Mucosa of gallbladder (tissue), 1 donor: ENCODE measurements at places on chromosomes 2 and 18. TPM values are rescaled to one million over a fixed set of nuclear protein-coding genes. Genes with fewer than 3 reads are reported as not detected.

- DNase-seq, result no peak
These were observed 384.8 kb downstream of the GALR1 start for GRCh38 chr18:77634494-77634893.

DNA sequence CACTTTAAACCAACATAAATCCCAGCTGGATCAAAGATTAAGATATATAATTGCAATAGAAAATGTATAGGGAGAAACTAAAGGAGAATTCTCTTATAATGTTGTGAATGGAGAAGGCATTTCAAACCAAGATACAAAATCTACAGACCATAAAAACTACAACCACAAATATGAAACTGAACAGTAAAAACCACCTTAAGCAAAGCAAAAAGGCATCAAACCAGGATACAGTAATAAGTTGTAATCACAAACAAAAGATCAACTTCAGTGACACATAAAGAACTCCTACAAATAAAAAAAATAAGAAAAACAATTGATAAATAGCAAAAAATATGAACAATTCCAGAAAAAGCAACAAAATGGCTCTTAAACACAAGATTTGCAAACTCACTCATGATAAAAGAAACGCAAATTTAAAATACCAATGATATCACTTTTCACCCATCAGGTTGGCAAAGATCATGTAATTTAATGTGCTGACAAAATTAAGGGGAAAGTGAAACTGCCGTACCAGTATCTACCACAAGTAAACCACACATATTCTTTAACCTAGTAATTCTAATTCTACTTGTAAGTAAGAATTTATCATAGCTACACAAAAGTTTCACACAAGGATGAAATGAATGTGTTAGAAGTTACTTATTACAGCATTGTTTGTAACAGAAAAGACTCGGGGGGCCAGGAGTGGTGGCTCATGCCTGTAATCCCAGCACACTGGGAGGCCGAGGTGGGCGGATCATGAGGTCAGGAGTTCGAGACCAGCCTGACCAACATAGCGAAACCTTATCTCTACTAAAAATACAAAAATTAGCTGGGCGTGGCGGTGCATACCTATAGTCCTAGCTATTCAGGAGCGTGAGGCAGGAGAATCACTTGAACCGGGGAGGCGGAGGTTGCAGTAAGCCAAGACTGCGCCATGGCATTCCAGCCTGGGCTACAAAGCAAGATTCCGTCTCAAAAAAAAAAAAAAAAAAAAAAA lies 101.9 kb downstream of the USP34 start:
- no peak for DNase-seq

DNA sequence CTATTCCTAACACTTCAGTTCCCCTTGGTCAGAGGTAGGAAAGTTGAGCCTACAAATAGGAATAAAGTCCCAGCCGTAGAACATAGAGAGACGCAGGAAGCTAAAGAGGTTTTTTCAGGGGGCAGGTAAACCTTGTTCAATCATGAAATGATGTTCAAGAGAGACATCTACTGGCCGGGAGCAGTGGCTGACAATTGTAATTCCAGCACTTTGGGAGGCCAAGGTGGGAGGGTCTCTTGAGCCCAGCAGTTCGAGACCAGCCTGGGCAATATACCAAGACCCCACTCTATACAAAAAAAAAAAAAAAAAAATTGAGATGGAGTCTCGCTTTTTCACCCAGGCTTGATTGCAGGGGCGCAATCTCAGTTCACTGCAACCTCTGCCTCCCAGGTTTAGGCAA lies 66.7 kb upstream of the DNAJC10 start:
- no peak for DNase-seq

DNA sequence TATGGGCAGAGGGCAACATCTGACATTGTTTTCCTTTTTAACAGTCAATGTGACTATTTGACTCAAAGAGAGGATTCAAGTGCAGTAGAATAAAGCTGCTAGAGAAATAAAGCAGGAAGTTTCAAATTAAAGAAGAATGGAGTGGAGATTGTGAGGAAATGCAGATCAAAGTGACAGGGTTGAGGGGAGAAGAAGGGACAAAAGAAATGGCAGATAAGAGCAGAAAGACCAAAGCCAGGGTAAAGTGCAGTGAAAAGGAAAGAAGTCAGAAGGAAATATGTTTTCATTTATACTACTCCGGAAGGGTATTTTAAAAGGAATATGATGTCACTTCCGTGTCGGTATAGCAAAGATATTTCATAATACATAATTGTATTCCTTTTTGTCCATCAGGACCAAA lies 297.5 kb upstream of the CRIM1 start:
- DNase-seq, result no peak

GRCh38 chr2:208541989-208542464 lies 135.4 kb downstream of the PTH2R start:
- DNase-seq, result no peak

DNA sequence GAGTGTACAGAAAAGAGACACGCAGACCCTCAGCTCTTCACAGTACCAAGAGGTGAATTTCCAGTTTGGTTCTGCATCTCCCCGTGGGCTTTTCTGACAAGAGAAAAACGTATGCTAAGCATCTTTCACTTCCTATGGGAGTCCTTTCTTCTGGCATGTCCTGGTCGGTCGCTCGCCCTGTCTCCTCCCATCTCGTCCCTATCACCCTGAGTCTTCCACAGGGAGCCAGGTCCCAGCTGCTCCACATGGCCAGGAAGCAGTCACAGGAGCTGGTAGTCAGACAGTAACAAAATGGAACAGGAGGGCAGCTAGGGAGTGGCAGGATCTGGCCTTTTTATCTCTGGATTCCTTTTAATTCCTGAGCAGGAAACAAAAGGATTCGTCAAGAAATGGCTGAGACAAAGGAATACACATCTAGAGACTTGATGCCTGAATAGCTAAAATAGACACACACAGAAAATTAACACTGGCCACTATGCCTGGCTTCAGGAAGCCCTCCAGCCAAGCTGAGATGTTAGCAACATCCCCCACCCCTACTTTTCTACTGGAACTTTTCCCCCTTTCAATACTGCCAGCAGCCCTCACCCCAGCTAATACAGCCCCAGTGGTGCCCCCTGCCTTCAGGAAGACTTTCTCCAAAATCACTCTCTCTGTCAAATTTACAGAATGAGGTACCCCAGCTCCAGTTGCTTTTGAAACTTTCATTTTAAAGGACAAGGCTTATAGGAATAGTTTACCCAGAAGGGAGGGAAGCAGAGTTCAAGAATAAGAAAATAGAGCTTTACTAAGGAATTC lies 136.1 kb downstream of the DNER start:
- DNase-seq, result no peak

DNA sequence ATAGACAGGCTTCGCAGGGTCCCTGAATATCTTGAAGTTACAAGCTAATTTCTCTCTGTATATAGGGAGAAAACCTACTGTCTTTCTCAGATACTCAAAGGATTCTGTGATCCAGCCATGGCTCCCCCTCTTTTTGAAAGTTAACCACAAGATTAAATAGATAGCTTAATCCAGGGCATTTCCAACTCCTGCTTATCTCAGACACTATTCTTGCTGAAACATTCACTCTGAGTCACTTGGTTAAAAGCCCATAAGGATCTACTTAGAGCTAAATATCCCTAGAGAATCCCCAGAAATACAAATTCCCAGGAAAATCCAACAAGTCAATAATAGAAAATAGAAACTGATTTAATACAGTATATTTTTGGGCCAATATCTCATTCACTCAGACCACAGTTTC lies 179.1 kb upstream of the LYPD1 start:
- no peak for DNase-seq

- no peak for DNase-seq
These were observed 47.1 kb upstream of the CELF4 start for GRCh38 chr18:37612524-37613252.

DNA sequence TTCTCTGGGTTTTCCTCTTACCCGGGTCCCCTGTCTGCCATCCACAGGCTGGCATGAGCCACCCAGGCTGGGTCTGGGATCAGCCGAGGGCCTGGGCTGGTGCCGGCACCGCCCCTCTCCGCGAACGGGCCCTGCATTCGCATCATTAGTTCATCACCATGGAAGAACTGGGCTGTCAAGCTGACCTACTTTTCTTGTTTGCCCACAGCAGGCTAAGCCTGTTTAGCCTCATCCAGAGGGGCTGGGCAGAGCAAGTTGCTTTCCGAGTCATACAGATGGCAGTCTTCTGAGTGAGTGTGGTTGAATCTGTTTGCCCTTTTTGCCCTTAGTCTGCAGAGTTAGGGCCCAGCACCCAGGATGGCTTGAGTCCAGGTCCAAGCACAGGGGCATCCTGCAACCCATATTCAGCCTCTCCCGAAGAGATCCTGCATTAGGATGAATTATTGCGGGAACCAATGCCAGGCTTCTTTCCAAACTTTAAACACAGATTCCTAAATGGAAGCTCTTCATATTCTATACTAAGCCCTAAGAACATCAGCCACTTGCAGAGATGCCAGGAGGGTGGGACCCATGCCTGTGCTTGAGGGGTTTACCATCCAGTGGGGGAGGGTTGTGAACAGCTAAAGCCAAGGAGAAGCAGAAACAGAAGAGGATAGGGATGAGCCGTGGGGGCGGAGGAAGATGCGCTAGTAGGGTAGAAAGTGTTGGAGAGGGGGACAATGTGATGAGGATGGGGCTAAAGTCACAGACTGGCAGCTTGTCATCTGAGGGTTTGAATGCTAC lies 68.0 kb downstream of the NPAS2 start:
- no peak for DNase-seq

- DNase-seq, result no peak
These were observed 217.0 kb downstream of the C1D start for GRCh38 chr2:67845621-67846369.

DNA sequence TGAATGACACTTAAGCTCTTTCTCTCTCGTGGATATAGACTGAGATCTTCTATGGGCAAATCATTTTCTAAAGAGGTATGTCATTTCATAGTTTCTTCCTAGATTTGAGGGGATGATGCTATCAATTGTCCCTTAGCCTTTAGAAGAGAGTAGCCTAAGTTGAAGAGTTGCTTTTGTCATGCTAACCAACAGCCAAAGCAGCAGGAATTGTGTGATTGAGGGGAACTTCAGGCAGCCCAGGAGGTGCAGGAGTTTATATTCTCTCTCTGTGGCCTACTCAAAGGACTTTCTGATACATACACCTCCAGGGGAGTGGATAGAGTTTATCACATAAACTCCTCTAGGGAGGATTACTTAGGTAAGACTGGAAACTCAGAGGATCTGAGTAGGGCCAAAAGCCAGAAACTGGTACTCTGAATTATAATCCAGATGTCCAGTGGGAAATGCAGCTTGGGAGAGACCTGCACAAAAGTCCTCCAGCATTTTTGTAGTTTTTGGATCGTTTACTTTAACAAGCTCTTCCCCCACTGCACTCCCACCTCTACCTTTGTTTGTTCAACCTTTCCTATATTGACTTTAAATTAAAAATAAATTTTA lies 150.7 kb upstream of the CCDC68 start:
- no peak for DNase-seq

GRCh38 chr2:37125416-37125815 lies 31.4 kb downstream of the EIF2AK2 start:
- no peak for DNase-seq

GRCh38 chr2:107137706-107138105 lies 251.7 kb upstream of the ST6GAL2 start:
- DNase-seq, result no peak

- no peak for DNase-seq
These were observed 60.7 kb upstream of the HDAC4 start for GRCh38 chr2:239461291-239462190.

GRCh38 chr18:39329496-39330275 lies 1764.1 kb upstream of the CELF4 start:
- DNase-seq, result no peak

- DNase-seq, result no peak
These were observed 10.0 kb upstream of the FEZ2 start for GRCh38 chr2:36607947-36608346.

GRCh38 chr2:10304458-10305253 lies 2.0 kb downstream of the HPCAL1 start:
- no peak for DNase-seq

DNA sequence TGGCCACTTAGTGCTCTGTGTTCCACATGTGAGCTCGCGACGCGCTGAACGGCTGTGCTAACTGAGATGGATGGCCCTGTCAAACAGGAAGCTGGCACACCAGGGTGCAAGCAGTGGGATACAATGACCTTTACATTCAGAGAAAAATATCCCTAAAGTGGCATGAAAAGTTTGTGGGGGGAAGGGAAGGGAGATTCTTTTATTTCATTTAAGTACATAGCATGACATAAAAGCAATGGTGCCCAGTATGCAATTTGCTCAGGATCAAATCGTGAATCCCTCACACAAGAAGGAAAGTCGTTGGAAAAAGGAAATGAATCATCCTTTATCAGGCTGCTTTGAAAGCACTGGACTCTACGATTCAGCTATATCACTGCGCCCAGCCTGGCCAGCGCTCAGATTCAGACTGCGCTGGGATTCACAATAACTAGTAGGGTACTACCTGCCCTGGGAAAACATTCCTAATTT lies 26.0 kb downstream of the SATB2 start:
- no peak for DNase-seq

GRCh38 chr2:33133454-33133952 lies 186.8 kb downstream of the LTBP1 start:
- no peak for DNase-seq

DNA sequence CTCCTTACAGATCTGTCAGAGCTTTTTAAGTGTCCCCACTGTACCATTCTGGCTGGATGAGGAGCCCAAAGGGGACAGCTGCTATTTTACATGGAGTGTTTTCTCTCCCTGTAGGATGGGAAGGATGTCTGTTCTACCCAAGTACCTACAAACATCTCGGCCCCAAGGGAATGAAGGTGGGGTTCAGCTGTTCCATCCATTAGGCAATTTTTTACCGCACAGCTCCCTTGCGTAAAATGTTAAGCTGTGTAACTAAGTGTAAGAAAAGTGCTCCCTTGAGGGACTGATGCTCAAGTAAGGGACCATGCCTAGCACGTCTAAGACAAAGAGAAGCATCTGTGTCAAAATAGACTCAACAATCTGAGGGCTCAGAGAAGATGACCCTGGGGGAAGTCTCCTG lies 180.3 kb downstream of the MYO5B start:
- DNase-seq, result no peak

- DNase-seq, result peak; percentile 21
These were observed 79.0 kb downstream of the TTC21B start for GRCh38 chr2:165874445-165875039.

DNA sequence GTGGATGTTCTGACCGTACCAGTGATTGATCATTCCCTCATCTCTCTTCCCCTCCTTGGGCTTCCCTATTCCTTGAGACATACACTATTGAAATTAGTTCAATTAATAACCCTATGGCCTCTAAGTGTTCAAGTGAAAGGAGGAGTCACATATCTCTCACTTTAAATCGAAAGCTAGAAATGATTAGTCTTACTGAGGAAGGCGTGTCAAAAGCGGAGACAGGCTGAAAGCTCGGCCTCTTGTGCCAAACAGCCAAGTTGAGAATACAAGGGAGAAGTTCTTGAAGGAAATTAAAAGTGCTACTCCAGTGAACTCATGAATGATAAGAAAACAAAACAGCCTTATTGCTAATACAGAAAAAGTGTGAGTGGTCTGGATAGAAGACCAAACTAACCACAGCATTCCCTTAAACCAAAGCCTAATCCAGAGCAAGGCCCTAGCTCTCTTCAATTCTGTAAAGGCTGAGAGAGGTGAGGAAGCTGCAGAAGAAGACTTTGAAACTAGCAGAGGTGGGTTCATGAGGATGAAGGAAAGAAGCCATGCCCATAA lies 144.4 kb upstream of the LYPD6 start:
- peak; percentile 51 for DNase-seq

The PRKCE gene
- total RNA-seq, result 20.8 TPM

The ATP8B1 gene
- 125 TPM for total RNA-seq

The LAMA3 gene
- total RNA-seq, result 25.5 TPM

The MGAT5 gene
- 152 TPM for total RNA-seq

The DNAH7 gene
- total RNA-seq, result 5.0 TPM

The MC4R gene
- not detected for total RNA-seq

The MAIP1 gene
- total RNA-seq, result 21.9 TPM

The MAP2 gene
- 43.9 TPM for total RNA-seq

The STAT4 gene
- 4.8 TPM for total RNA-seq
